ENCODE measurements at places on chromosomes 12 and 14. TPM values are rescaled to one million over a fixed set of nuclear protein-coding genes. Genes with fewer than 3 reads are reported as not detected.

- DNase-seq: peak; percentile 73
Observed at GRCh38 chr14:92460916-92461579, 52.5 kb upstream of the RIN3 start.

GRCh38 chr12:109487181-109488050 lies 10.0 kb downstream of the UBE3B start:
- no peak for DNase-seq

GRCh38 chr12:131764738-131765137 lies 53.8 kb downstream of the SFSWAP start:
- DNase-seq: no peak

GRCh38 chr12:54961190-54961589 lies 23.4 kb downstream of the TESPA1 start:
- no peak for DNase-seq

- DNase-seq: no peak
Observed at GRCh38 chr14:30297876-30298795, 260.8 kb upstream of the G2E3 start.

RD3L gene
- total RNA-seq: 25.1 TPM

SAMD15 gene
- 0.08 TPM for total RNA-seq

PLEK2 gene
- total RNA-seq: not detected

BCL2L14 gene
- total RNA-seq: not detected

LRTM2 gene
- total RNA-seq: not detected

- peak; percentile 48 for DNase-seq
Observed at GRCh38 chr12:113136128-113136989, 798 bp upstream of the RASAL1 start.

GRCh38 chr14:96145116-96145864 lies 59.3 kb upstream of the BDKRB2 start:
- DNase-seq: no peak

- DNase-seq: no peak
Observed at GRCh38 chr12:30926243-30927221, at the start of gene TSPAN11. Gene TSPAN11, plus strand, starts transcription at chr12:30926748. Its CDS starts 27,244 bp downstream, at chr12:30953992.

- no peak for DNase-seq
Observed at GRCh38 chr14:94376976-94377865, 11.2 kb downstream of the SERPINA1 start.

- no peak for DNase-seq
Observed at GRCh38 chr14:97930166-97930565, 1133.0 kb downstream of the VRK1 start.

APOF gene
- not detected for total RNA-seq

- no peak for DNase-seq
Observed at GRCh38 chr12:69978020-69978419, 153.0 kb downstream of the MYRFL start.

- DNase-seq: no peak
Observed at GRCh38 chr14:95039259-95039992, 117.9 kb downstream of the DICER1 start.

- no peak for DNase-seq
Observed at GRCh38 chr14:99643343-99643742, 1.6 kb upstream of the HHIPL1 start.

NID2 gene
- total RNA-seq: 41.8 TPM

RNU4-1 gene
- 1,499 TPM for total RNA-seq

DNA sequence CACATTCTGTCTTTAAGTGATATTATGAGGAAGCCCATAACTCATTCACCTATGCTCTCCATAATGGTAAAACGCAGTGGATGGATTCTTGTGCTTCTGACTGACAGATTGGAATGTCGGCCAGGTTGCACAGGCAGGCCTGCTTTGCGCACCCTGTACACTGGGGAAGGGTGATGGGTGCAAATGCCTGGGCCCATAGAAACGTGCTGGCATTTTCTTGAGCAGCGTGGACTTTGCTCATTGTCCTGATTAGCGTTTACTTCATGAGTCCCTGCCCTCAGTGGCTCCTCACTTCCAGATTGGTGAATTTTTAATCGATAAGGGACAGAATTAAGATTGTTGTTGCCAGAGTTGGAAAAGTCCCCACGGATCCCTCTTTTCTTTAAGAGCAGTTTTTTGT lies 80.9 kb upstream of the TRAF3 start:
- DNase-seq: no peak

DNA sequence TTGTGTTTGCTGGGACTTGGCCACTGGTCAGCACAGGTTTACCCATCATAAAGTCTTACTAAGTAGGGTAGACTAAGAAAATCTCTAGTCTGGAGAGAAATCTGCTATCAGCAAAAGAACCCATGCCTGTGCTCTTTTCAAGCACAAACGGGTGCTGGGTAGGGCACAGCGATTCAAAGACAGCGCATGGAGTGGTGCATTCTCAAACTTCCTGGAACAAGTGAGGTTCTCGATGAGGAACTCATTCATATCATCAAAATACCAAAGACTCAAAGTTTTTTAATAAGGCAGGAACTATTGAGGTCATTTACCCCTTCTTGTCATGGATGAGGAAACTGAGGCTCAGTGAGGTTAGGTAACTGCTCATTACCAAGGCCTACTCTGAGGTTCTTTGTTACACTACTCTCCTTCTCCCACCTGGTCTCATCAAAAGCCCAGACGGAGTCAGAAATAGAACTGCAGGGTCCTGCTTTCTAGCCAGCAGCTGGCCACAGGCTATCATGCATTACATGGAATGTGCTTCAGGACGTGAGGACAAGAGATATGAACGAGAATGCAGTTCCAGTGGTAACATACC lies 390.3 kb downstream of the ZFP36L1 start:
- no peak for DNase-seq

- no peak for DNase-seq
Observed at GRCh38 chr12:7015555-7016370, 2.5 kb downstream of the LPCAT3 start.

TMEM117 gene
- total RNA-seq: 7.1 TPM

DNA sequence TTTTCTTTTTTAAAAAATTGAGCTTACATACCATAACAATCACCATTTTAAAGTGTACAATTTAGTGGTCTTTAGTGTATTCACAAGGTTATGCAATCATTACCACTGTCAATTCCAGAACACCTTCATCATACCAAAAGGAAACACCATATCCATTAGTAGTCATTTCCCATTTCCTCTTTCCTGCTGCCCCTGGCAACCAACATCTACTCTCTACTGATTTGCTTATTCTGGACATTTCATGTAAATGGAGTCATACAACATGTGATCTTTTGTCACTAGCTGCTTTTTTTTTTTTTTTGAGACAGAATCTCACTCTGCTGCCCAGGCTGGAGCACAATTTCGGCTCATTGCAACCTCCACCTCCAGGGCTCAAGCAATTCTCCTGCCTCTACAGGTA lies 66.8 kb upstream of the CFL2 start:
- DNase-seq: no peak

DNA sequence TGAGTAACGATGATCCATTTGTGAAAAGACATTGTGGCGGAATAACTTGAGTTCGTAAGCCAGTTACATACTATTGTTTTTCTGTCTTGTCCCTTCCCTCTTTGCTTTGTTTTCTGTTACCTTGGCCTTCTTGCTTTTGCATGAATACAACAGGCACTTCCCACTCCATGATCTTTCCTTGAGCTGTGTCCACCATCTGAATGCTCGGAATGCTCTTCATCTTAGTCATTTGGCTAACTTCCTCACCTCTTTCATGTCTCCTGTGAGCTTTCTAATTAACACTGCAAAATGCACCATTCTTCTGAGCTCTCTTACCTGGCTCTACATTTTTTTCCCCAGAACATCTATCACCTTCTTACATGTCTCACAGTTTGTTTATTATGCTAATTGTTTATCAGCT lies 10.0 kb downstream of the KNTC1 start:
- DNase-seq: no peak

TARBP2 gene
- 10.9 TPM for total RNA-seq

POTEM gene
- total RNA-seq: not detected

DNA sequence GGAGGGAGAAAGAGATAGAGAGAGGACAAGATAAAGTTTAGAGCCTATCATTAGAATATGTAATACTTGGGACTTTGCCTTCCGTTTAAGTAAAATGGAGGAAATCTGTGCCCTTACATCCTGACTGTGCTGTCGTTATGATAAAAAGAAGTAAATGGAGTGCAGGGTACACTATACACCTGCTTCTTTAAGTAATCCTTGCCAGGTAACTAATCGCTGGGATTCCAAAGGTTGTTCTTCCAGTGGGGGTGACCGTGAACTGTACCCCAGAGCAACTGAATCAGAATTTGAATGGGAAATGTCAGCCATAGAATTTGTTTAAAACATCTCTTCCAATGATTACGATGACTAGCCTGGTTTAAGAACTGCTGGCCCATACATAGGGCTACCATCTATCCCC lies 126.1 kb upstream of the EEA1 start:
- DNase-seq: no peak

GRCh38 chr12:89745286-89745685 lies 36.6 kb upstream of the ATP2B1 start:
- DNase-seq: no peak

DNA sequence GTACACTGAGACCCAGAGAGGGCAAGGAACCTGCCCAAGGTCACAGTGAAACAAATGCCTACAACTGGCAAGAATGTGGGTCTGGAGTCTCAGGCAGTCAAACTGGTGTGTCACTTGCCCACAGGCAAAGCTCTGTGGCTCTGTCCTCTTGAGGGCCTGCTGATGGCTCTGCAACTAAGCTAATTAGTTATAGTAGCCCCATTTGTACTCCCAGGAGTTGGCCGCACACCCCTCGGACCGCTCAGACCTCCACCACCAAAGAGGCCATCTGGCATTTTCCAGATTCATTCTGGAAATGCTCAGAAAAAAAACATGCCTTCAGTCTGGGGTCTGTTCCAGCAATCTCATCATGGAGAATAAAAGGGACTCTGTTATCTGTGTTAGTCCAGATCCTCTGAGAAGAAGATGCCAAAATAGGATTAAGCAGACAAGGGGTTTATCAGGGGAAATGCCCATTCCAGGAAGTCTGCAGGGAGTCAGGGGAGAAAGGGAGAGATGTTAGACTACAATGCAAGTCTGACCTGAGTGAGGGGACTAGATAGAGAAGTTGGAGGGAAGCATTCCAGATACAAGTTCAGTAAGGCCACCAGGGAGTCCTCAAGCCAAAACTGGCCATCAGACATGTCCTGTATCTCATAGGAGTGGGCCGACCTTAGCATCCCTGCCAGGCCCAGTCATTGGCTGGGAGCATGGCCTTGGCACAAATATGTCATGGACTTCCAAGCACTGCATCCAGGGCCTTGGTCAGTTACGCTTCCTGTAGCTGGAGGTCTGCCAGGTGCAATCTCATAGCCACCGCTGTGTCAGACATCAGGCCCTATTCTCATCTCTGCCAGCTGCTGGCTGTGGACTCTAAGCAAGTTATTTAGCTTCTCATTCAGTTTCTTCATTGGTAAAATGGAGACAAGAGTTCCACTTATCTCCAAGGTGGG lies 15.4 kb upstream of the OAS1 start:
- no peak for DNase-seq

DNA sequence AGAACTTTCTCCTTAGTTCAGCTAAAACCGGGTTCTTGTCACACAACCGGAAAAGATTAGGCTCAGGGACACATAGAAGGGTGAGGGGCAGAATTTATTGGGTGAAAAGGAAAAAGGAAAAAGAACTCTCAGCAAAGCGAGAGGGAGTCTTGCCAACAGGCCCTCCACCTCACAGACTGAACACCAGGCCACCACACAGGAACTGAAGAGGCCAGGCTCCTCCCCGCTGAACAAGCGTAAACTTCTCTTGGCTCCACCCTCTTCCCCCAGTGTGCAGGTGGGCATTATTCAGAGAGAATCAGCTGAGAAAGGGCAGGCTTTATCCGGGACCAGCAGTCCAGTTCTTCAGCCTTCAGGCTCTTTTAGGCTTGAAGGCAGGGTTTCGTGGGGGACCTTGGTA lies 125.6 kb upstream of the FGD4 start:
- no peak for DNase-seq

DNA sequence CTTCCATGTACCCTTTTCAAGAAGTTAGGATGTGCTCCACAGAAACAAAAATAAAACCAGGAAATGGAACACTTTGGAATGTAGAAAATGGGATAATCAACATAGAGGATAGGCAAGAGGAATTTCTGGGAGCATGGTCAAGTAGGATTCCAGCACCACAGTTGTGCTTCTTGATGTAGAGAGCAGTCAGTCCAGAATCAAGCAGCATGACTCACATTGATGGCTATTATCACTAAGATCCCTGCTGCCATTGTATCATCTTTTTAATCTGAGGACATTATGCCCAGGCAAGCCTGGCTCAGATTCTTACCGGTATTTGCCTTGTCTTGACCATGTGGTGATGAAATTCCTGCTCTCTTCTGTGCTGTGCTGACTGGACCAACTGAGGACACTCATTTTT lies 5.7 kb downstream of the ETFRF1 start:
- DNase-seq: no peak

- DNase-seq: no peak
Observed at GRCh38 chr14:91405241-91405721, 12.3 kb downstream of the CCDC88C start.

DNA sequence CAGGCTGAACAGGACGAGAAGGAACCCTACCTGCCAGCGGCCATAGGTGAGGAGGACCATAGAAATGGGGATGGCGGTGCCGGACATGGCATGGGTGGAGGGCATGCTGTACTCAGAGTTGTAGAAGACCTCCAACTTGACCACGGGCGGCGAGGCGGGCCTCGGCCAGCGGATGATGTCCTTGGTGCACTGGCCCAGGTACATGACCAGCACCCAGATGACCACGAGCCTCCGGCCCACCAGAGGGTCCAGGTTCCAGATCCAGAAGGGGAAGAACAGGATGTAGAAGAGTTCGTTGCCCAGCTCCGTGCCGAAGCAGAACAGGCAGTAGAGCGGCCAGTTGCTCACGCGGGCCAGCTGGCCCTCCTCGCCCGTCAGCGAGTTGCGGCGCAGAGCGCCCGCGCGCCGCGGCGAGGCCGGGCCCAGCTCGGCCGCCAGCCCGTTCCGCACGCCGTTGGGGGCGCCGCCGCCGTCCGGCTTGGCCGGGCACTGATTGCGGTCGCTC lies 582 bp downstream of the SGPP1 start:
- DNase-seq: peak; percentile 77

TEX52 gene
- not detected for total RNA-seq

DNA sequence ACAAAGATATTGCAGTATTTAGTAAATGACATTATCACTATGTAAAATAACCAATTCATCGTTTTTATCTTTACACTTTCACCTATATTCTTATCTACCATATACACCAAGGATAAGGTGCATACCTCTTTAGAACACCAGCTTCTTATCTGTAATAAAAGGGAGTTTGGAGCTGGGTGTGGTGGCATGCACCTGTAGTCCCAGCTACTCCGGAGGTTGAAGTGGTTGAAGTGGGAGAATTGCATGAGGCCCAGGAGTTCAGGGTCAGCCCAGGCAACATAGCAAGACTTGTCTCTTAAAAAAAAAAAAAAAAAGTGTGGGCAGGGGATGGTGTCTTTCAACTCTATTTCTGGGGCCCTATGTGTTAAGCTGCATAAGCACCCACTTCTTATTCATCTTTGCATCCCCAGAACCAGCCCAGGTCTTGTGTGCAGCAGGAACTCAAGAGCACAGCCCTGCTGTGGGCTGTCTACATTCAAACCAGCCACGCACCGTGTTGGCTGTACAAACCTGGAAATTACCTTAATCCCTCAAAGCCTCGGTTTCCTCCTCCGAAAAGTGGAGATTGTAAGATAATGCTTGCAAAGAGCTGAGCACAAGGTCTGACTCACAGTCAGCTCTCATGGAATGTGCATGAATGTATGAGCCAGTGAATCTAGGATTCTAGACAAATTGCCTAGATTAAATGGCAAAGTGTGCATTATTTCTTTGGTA lies 256.6 kb upstream of the FOXN3 start:
- DNase-seq: no peak

KRT75 gene
- not detected for total RNA-seq

- DNase-seq: no peak
Observed at GRCh38 chr12:7497661-7498060, 5.9 kb downstream of the CD163 start.
